Activated B cell treated with CpG ODN at 0.5 μM for 24 hours (primary cell): ENCODE measurements at places on chromosomes 2 and 18. TPM values are rescaled to one million over a fixed set of nuclear protein-coding genes. Genes with fewer than 3 reads are reported as not detected.

Gene AGXT
- not detected in 2 replicates for total RNA-seq

Gene KCNK3
- not detected in 2 replicates for total RNA-seq

Gene SNX17
- 124 and 128 TPM in 2 replicates for total RNA-seq

Gene LIPG
- total RNA-seq, result 0.29 TPM in 1 of 2 replicates, not detected in the other

Gene SYT4
- not detected in 2 replicates for total RNA-seq

Gene KIF5C
- 1.4 and 2.6 TPM in 2 replicates for total RNA-seq

Gene CD207
- not detected in 2 replicates for total RNA-seq

Gene PRSS56
- total RNA-seq, result not detected in 2 replicates

Gene GPR155
- total RNA-seq, result 2.8 TPM in 2 replicates

Gene WNT10A
- total RNA-seq, result 26.9 and 31.8 TPM in 2 replicates

Gene SNORC
- 0.88 and 2.1 TPM in 2 replicates for total RNA-seq

Gene ASPRV1
- 0.47 and 0.56 TPM in 2 replicates for total RNA-seq

Gene IL18R1
- 1.7 and 2.2 TPM in 2 replicates for total RNA-seq

Gene ILKAP
- 64.4 and 77.3 TPM in 2 replicates for total RNA-seq

Gene IL37
- total RNA-seq, result not detected in 2 replicates

Gene NCKAP5
- not detected in 2 replicates for total RNA-seq

Gene ZNF521
- total RNA-seq, result 0.16 and 0.61 TPM in 2 replicates

Gene ZNF236
- total RNA-seq, result 27.4 and 28.2 TPM in 2 replicates

Gene HOXD13
- not detected in 2 replicates for total RNA-seq

Gene ZAP70
- 2.8 and 4.8 TPM in 2 replicates for total RNA-seq

Gene OBSL1
- not detected in 2 replicates for total RNA-seq

Gene C2orf66
- not detected in 2 replicates for total RNA-seq

Gene QPCT
- 1.9 and 2.1 TPM in 2 replicates for total RNA-seq

Gene MDH1B
- total RNA-seq, result not detected in 2 replicates

Gene MSTN
- not detected in 2 replicates for total RNA-seq

Gene FAM237A
- total RNA-seq, result not detected in 2 replicates

Gene IHH
- total RNA-seq, result 0.10 TPM in 1 of 2 replicates, not detected in the other

Gene ERICH2
- not detected in 2 replicates for total RNA-seq

Gene LYG1
- total RNA-seq, result 1.5 and 1.9 TPM in 2 replicates

Gene SPP2
- not detected in 2 replicates for total RNA-seq

Gene EHD3
- 38.1 and 40.3 TPM in 2 replicates for total RNA-seq

Gene FEV
- total RNA-seq, result not detected in 2 replicates

Gene CFAP210
- not detected in 2 replicates for total RNA-seq

Gene SPDYA
- total RNA-seq, result 1.6 and 2.1 TPM in 2 replicates

Gene SPRED2
- 2.5 and 3.1 TPM in 2 replicates for total RNA-seq

Gene FAM110C
- total RNA-seq, result 0.18 TPM in 1 of 2 replicates, not detected in the other

Gene HOXD12
- total RNA-seq, result not detected in 2 replicates

Gene MPV17
- total RNA-seq, result 78.1 and 98.3 TPM in 2 replicates

Gene DSG4
- not detected in 2 replicates for total RNA-seq

Gene OTOS
- not detected in 2 replicates for total RNA-seq

Gene VSNL1
- total RNA-seq, result not detected in 2 replicates

Gene PIEZO2
- not detected in 2 replicates for total RNA-seq

Gene ACMSD
- total RNA-seq, result not detected in 2 replicates

Gene WBP1
- 61.4 and 65.3 TPM in 2 replicates for total RNA-seq

Gene ATOH8
- total RNA-seq, result not detected in 2 replicates

Gene POMC
- total RNA-seq, result 3.2 and 4.4 TPM in 2 replicates

Gene STPG4
- total RNA-seq, result 0.60 and 1.0 TPM in 2 replicates

Gene RNPEPL1
- 70.0 and 71.0 TPM in 2 replicates for total RNA-seq

Gene RAB6C
- total RNA-seq, result not detected in 2 replicates

Gene ANKRD62
- not detected in 2 replicates for total RNA-seq

Gene CCL20
- total RNA-seq, result not detected in 2 replicates

Gene MLPH
- not detected in 2 replicates for total RNA-seq

Gene LCT
- total RNA-seq, result not detected in 2 replicates

Gene TUBA4A
- 184 and 192 TPM in 2 replicates for total RNA-seq

Gene ACVR2A
- total RNA-seq, result 2.0 and 2.8 TPM in 2 replicates

Gene GPAT2
- 4.5 and 4.9 TPM in 2 replicates for total RNA-seq

Gene MYCN
- total RNA-seq, result not detected in 2 replicates

Gene COQ10B
- total RNA-seq, result 25.1 and 27.5 TPM in 2 replicates

Gene CPLX4
- not detected in 2 replicates for total RNA-seq

Gene NT5DC4
- 1.4 and 2.1 TPM in 2 replicates for total RNA-seq
